Activated CD4-positive, alpha-beta T cell treated with anti-CD3 and anti-CD28 coated beads, Interleukin-2, amount 50 U/mL, for 1 hour (primary cell): ENCODE measurements at places on chromosomes 6 and 20.

GRCh38 chr6:75142721-75143120, 63.1 kb downstream of the COL12A1 start:
- DNase-seq, result no peak

DNA sequence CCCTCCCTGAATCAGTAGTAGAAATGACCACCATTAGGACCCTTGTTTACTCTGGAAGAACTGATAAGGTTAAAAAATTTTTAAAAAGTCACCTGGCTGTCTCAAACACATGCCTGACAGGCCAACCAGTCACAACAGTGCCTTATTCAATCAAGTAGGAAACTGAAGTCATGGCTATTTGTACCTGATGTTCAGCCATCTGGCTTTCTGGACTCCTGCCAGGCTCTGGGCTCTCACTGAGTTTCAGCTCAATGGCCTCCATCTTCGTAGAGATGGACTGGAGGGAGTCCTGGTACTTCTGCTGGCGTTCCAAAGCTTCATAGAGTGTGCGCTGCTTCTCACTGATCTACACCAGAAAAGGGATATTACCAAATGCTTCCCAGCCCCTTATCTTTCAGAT, 343.8 kb downstream of the SYNE1 start:
- no peak for DNase-seq

- DNase-seq, result no peak
Observed at GRCh38 chr6:140344142-140344913, 969.9 kb upstream of the CITED2 start.

DNA sequence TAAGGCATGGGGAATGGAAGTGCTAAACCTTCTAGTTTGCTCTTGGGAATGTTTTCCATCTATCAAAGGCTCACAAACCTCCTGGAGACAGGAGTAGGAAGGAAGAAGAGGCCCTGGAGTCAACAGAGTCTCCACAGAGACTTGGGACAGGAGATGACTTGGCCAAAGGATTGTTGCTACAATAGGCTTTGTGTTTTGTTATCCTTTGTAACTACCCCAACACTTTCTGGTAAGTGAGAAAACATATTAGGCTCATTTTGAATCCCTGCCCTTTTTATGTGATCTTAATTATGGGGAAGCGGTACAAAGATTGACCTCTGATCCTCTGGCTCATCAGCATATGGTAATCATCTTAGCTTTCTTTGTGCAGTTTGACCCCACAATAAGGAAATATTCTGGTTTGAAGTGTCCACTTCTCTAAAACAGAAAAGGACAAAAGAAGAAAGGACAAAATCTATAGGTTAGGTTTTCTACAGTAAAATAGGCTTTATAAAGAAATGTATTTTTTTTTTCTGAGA, 24.1 kb upstream of the GTF3C6 start:
- DNase-seq, result no peak

- DNase-seq, result no peak
Observed at GRCh38 chr6:33017694-33018353, 8.4 kb upstream of the HLA-DOA start.
